Stimulated activated CD8-positive, alpha-beta memory T cell treated with anti-CD3 and anti-CD28 coated beads, Interleukin-7, amount 100 ng/mL, for 1 hour (primary cell): ENCODE measurements at places on chromosomes 11 and 22.

- DNase-seq = no peak
Observed at GRCh38 chr22:50532824-50533796, 3.3 kb upstream of the TYMP start.

DNA sequence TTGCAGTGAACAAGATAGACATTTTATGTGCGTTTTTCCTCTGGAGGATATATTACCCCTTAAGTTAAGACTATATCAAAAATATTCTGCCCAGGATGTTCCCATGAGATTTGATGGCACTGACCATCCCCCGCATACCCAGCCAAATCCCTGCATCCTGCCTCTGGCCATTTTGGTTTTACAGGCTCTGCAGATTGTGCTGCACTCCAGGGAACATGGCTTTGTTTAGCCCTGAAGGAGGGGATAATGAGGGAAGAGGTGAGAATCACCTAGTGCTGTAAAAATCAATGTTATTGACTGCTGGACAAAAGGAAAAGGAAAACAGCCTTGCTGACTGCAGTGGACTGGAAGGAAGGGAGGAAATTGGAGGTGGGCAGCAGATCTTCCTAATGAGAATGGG, 717.4 kb downstream of the DLG2 start:
- no peak for DNase-seq

DNA sequence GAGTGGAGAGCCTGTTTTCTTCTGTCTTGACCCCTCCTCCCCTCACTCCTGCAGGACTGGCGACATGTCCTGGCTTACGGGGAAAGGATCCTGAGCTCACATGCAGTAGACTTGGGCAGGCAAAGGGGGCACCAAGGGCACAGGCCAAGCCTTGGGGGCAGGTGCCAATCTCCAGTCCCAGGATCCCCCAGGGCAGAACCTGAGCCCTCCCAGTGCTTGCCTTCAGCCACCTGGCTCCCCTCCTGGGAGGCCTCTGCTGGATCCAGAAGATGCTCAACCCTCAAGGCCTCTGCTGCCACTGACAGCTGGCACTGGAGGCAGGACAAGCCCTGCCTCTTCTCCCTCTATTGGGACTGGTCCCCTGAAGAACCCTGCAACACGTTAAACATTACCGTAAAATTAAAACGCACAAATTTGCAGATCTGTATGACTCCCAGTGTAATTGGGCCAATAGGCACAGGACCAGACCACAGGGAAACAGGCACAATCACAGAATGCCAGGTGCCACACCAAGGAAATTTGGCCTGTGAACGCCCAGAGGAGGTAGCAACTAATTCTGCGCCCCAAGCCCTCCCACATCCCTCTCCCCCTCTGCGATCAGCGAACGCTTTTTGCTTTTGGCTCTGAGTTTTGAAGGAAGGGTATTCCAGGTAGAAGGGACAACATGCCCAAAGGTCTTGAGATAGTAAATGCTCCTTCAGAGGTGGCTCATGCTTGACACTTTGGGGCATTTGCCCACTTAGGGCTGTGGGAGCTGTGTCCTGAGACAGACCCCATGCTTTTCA, 967 bp upstream of the LZTR1 start:
- no peak for DNase-seq

DNA sequence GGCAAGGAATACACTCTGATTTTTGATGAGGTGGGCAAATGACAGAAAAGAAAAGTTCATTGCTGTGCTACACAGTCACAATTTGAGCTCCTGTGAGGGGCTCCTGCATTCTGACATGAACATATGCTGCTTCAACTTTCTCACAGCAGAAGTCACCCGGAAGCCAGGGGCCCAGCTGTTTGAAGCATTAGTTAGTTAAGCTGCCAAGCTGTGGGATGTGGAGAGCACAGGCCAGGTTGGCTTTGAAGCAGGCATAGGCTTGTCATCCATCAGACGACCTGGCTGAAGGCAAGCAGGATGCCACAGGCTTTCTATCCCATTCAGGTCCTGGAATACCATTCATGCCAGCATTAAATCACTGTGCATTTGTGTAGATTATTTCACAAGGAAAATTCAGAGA, 63.1 kb downstream of the MTNR1B start:
- no peak for DNase-seq
